Cortex of kidney (tissue), 1 donor: ENCODE measurements at places on chromosomes 3 and 15.

DNA sequence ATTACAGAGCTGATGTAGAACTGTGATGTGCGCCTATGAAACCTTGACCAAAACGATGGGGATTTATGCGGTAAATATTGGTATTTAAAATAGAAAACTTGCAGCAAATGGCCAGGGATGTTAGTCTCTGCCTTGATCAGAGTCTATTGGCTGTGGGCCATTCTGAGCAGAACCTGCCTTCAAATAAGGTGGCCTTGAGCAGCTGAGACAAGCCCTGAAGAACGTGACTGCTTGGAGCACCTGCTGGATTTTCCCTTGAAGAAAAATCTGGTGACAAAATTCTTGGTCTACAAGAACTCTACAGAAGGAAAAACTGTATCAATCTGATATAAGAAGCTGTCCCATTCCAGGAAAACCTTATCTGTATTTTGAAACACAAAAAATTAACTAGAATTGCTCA, 820.1 kb upstream of the EPHA6 start:
- no peak for DNase-seq

- no peak for DNase-seq
Measured at GRCh38 chr3:39641274-39641673, 168.1 kb upstream of the MYRIP start.

- no peak for DNase-seq
Measured at GRCh38 chr3:36649125-36649524, 115.2 kb downstream of the DCLK3 start.

DNA sequence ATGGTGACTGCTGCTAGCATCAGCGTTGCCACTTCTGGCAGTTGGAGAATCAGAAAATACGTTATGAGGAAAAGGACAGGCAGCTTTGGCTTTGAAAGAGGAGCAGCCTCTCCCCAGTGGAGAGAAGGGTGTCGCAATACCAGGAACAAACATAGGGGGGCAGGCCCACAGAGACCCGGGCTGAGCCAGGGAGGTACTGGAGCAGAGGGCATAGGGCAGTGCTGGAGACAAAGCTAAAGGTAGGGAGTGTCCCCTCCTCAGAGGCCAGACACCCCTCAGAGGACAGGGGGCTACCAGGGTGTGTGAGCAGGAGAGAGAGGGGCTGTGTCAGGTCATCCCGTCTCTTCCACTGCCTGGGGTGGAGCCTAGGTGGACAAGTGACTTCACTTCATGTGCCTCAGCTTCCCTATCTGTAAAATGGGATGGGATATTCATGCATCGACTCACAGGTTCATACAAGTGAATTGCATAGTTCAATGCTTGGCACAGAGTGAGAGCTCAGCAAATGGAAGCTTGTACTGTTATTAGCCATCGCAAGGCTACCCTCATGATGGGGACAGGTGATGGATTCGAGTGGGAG, 49.7 kb upstream of the LIMD1 start:
- DNase-seq, result no peak

DNA sequence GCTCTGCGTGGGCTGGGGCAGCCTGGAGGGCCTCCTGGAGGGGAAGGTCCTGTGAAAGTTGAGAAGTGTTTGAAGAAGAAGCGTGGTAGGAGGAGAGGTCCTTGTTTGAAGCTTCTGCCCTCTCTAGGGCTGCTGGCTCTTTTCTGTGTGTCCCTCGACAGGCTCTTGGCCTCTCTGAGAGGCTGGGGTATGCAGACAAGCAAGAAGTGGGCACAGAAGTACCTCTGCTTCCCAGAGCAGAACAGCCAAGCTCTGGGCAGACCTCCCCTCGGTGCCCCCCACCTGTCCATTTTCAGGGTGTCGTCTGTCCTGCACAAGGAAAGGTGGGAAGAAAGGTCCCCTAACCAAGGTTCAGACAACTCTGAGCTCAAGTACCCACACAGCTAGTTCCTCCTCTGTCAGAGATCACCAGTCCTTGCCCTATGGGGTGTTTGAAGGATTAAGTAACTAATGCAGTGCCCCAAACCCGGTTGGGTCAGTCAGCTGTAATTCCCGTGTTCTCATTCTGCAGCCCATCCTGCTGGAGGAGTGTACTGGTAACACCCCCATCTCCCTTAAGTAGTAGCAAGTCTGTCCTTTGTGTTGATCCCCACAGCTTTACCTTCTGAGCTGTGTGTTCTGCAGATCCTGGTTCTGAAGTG, 6.3 kb downstream of the CSK start:
- no peak for DNase-seq

DNA sequence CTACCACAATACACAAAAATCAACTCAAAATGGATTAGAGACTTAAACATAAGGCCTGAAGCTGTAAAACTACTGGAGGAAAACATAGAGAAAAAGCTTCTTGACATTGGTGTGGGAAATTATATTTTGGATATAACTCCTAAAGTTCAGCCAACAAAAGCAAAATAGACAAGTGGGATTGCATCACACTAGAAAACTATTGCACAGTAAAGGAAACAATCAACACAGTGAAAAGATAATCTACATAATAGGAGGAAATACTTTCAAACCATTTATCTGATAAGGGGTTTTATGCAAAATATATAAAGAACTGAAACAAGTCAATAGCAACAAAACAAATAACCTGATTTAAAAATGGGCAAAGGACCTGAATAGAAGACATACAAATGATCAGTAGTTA, 37.6 kb upstream of the TP63 start:
- DNase-seq, result no peak

DNA sequence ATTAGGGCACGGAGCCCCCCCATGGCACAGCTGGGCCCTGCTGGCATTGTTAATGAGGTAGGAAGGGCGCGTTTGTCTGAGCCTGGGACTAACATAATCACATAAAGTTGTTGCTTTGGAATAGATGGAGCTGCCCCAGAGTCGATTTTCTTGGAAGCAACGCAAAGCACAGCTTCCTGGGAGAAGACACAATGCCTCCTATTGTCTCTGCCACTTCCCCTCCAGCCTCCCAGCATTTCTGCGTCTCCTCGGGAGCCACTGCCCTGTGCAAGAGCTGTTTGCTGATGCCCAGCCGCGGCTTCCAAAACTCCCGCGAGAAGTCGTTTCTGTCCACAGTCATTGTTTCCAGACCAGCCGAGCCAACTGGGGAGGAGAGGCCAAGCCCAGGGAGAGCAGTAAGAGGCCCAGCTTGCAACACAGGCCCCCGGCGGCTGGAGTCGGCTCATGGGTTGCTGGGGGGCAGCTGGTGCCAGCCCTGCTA, 18.1 kb upstream of the ALDH1A3 start:
- DNase-seq, result no peak

- no peak for DNase-seq
Measured at GRCh38 chr3:49013738-49014660, 4.4 kb downstream of the DALRD3 start.

GRCh38 chr15:64285871-64286270, 70.1 kb downstream of the CSNK1G1 start:
- no peak for DNase-seq

- no peak for DNase-seq
Measured at GRCh38 chr15:66891776-66892175, 173.6 kb upstream of the SMAD3 start.

GRCh38 chr3:180743813-180744590, 64.7 kb upstream of the CCDC39 start:
- DNase-seq, result no peak

- no peak for DNase-seq
Measured at GRCh38 chr3:117958027-117958426, 1076.6 kb downstream of the IGSF11 start.

DNA sequence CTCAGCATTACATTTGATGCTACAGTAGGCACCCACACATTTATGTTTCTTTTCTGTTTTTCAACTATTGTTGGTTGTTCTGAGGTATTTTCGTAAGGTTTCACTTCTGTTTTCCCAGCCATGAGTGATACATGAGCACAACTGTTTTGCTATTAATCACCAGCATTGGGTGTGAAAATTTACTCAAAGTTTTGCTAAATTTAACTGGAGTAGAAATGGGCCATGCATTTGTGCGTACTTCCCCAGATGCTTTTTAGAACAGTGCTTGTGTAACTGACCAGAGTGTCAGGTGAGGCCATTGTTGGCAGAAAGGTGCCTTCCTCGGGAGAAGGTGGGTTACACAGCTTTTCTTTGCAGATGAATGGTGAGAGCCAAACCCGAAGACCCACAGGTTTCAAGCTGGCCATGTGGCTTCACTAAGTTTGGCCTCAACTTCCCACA, 70.4 kb downstream of the ST6GAL1 start:
- no peak for DNase-seq
